ENCODE measurements at places on chromosomes 13 and 19. TPM values are rescaled to one million over a fixed set of nuclear protein-coding genes. Genes with fewer than 3 reads are reported as not detected.

DNA sequence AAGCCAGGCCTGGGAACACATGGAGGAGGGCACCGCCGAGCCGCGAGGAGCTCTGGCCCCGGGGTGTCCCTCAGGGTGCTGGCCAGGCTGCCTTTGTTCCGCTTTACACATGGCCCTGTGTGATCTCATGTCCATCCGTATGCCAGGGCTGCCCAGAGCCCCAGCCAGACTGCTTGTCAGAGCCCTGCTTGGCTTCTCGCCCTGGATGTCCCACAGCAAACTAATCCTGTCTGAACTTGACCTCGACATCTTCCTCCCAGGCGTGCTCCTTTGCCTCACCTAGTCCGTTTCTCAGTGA is 14.3 kb downstream of the BCKDHA start:
- peaks cover 14% of the 10 kb centered on the region for H3K36me3 ChIP-seq
- H3K27ac ChIP-seq: peak overlapping the region; percentile 64
- no peaks in the 10 kb centered on the region for H3K27me3 ChIP-seq

Gene NLRP4
- not detected for total RNA-seq

- H3K27ac ChIP-seq: no peak overlapping the region
- H3K36me3 ChIP-seq: no peaks in the 10 kb centered on the region
- peaks cover 5% of the 10 kb centered on the region for H3K27me3 ChIP-seq
- no peak for DNase-seq
- H3K4me1 ChIP-seq: peaks cover 6% of the 10 kb centered on the region
Observed at GRCh38 chr13:98284679-98285078, 107.6 kb upstream of the RNF113B start.

GRCh38 chr19:7540761-7541474 is 5.4 kb downstream of the PNPLA6 start:
- H3K4me1 ChIP-seq: peaks cover 38% of the 10 kb centered on the region
- H3K27me3 ChIP-seq: no peaks in the 10 kb centered on the region
- no peak for DNase-seq

All from activated CD4-positive, alpha-beta T cell treated with anti-CD3 and anti-CD28 coated beads, Interleukin-2, amount 10 ng/mL, durations not matched to agents 7 days and 5 days (primary cell).